ENCODE measurements at places on chromosomes 6 and 20. TPM values are rescaled to one million over a fixed set of nuclear protein-coding genes. Genes with fewer than 3 reads are reported as not detected.

Gene PCSK2
- not detected for total RNA-seq

Gene FOXS1
- total RNA-seq, result not detected

Gene TNFAIP3
- 3.9 TPM for total RNA-seq

Gene SRSF12
- under 0.01 TPM for total RNA-seq

Gene BMP6
- total RNA-seq, result 203 TPM

Gene DEFB124
- not detected for total RNA-seq

Gene FOXA2
- not detected for total RNA-seq

Gene ARFGEF3
- 10.6 TPM for total RNA-seq

Gene SNAI1
- total RNA-seq, result 3.7 TPM

Data from thoracic aorta endothelial cell (primary cell).